ENCODE measurements at places on chromosomes 3 and 15.

- DNase-seq: no peak
Measured at GRCh38 chr15:74983725-74984231, 11.6 kb upstream of the SCAMP5 start.

- DNase-seq: no peak
Measured at GRCh38 chr15:68776477-68777270, 44.0 kb downstream of the ANP32A start.

GRCh38 chr15:57881361-57881760 is 174.8 kb downstream of the POLR2M start:
- no peak for DNase-seq

DNA sequence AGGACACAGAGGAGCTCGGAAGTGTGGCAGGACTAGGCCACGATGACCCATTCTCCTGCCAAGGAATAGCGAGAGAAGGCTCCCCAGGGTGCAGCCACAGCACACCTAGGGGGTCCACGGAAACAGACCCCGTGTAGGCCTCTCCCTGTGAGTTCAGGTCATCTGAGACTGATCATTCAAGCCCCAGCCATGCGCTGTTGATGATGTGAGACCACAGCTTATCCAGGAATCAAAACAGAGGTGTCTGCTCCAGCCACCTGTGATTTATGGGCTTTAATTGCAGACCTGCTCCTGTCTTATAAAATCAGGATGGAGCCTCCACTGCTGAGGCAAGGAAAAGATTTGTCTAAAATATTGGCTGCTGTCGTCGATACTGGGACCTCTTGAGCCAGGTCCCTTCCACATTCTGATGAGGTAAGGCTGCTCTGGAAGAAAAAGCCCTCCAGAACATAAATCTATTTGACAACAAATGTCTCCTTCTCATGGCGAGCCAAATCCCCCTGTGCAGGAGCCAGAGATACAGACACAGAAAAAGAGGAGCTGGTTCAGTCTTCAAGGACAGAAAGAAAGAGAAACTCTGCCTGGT is 186.7 kb downstream of the TJP1 start:
- DNase-seq: no peak

- DNase-seq: no peak
Measured at GRCh38 chr3:187594272-187594671, 75.9 kb downstream of the SST start.

DNA sequence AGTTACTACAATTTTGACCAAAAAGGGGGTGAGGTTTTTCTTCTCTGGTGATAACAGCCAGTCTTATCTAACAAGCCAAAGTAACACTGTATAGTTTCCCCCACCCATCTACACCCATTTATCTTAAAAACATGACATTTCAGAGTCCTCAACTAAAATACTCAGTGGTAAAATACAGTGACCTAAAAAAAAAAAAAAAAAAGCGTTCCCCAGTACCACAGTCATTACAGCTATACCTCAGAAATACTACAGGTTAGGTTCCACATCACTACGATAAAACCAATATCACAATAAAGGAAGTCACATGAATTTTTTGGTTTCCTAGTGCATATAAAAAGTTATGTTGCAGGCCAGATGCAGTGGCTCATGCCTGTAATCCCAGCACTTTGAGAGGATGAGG is 13.8 kb downstream of the DENND4A start:
- DNase-seq: no peak

GRCh38 chr15:98442379-98442833 is 205.9 kb upstream of the IGF1R start:
- peak; percentile 87 for DNase-seq

- DNase-seq: no peak
Measured at GRCh38 chr3:64316971-64317370, 91.7 kb upstream of the PRICKLE2 start.

- peak; percentile 57 for DNase-seq
Measured at GRCh38 chr3:196501316-196502044, 2.1 kb downstream of the RNF168 start.

DNA sequence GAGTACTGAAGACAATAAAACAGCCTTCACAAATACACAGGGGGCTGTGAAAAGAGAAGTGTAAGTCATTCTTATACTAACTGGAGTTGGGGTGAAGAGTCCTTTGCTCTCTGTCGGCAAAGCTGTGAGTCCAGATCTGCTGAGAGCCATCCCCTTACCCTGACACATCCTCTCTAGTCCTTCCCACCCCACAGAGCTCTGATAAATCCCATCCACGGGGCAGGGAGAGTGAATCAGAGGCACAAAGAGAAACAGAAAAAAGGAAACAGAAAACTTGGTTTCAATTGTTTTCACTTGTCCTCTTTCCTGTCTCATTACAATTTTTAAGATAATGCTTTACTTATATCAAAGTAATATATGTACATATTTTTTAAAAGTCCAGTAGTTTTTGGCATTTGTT is 18.2 kb upstream of the ZNF639 start:
- no peak for DNase-seq

DNA sequence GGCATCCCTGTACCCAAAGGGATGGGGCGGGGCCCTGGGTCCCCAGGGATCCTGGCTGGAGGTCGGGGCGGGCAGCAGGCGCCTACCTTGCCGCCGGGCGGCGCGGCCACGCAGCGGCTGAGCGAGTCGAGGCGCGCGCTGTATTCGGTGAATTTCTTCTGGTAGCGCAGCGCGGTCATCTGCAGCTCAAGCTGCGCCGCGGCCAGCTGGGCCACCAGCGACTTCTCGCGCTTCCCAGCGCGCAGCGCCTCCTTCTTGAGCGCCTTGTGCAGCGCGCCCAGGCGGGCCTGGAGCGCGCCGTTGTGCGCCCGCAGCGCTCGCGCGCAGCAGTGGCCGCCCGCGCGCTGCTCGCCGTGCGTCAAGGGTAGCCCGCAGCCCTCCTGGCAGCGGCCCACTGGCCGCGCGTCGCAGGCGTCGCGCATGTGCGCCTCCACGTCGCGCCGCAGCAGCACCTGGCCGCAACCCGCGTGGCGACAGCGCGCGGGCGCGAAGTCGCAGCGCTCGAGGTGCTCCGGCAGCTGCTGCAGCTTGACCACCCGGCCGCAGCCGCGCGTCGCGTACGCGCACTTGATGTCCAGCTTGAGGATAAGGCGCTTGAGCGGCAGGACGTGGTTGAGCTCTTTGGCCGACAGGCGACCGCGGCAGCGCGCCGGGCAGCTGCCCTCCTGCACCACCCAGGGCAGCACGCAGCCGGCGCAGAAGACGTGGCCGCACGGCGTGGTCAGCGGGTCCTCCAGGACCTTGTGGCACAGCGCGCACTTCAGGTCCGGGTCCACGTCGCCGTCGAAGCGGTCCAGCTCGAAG is 522 bp downstream of the PDZRN3 start:
- peak; percentile 81 for DNase-seq

- DNase-seq: no peak
Measured at GRCh38 chr3:143831208-143831607, 17.1 kb downstream of the SLC9A9 start.

- no peak for DNase-seq
Measured at GRCh38 chr15:66749841-66750575, 48.0 kb downstream of the SMAD6 start.

DNA sequence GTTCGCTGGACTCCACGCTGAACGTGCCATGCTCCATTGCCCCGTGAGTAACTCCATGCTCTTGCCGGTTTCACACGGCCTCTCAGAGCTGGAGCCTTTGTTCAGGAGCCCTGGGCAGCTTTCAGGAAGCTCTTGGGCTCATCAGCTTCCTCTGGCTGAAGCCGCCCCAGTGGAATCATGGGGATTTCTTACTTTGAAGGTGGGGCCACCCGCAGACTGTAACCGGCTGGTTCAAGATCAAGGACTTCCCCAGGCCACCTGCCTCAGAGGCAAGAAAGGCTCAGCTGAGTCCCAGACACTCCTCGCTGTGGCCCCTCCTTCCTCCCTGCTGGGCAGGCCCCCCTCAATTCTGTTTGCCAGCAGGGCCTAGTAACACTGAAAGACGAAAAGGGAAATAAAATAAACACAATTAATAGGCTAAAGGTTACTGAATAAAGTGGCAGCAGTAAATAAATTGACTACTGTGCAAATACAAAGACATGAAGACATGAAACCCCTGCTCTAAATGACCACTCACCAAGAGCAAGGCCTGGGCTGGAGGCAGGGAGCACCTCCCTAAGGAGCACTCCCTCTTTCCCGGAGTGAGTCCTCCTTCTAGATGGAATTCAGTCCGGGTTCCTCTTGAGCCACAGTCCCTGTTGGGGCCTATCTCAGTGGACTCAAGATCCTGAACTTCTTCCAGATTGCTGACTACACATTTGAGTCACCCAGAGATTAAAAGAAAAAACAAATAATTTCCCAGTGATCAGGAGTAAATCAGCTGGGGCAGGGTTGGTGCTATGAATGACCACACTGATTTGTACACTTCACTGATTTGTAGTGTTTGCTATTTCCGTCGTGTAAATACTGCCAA is 51.0 kb downstream of the ZDHHC19 start:
- DNase-seq: no peak

- DNase-seq: no peak
Measured at GRCh38 chr15:84766461-84767035, 18.2 kb downstream of the ZNF592 start.

GRCh38 chr15:91706322-91707032 is 147.0 kb upstream of the SLCO3A1 start:
- peak; percentile 50 for DNase-seq

GRCh38 chr3:167228135-167228534 is 152.0 kb downstream of the ZBBX start:
- DNase-seq: no peak

- DNase-seq: no peak
Measured at GRCh38 chr3:101259485-101260341, 60.7 kb downstream of the IMPG2 start.

- DNase-seq: no peak
Measured at GRCh38 chr15:56960116-56960515, 41.7 kb downstream of the TCF12 start.

- no peak for DNase-seq
Measured at GRCh38 chr3:177481329-177481728, 284.0 kb upstream of the TBL1XR1 start.

DNA sequence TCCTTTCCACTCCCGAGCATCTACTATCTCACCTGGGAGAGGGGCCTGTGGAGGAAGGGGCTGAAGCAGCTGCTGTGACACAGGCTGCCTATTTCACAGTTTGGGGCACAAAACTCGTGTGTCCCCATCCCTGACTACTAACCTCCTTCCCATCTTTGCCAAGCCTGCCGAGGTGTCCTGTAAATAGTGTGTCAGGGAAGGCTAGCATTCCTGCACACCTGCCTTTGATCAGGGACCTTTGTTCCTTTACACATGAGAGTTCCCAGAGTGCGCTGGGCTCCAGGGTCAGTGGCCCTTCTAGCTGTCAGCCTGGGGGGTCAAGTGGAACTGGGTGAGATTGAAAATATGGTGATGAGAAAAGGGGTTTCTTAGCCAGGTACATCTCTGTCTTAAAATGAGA is 13.0 kb upstream of the TF start:
- DNase-seq: no peak

GRCh38 chr3:113228498-113229286 is 17.3 kb downstream of the BOC start:
- DNase-seq: no peak

GRCh38 chr3:157573281-157573680 is 70.1 kb upstream of the VEPH1 start:
- no peak for DNase-seq

DNA sequence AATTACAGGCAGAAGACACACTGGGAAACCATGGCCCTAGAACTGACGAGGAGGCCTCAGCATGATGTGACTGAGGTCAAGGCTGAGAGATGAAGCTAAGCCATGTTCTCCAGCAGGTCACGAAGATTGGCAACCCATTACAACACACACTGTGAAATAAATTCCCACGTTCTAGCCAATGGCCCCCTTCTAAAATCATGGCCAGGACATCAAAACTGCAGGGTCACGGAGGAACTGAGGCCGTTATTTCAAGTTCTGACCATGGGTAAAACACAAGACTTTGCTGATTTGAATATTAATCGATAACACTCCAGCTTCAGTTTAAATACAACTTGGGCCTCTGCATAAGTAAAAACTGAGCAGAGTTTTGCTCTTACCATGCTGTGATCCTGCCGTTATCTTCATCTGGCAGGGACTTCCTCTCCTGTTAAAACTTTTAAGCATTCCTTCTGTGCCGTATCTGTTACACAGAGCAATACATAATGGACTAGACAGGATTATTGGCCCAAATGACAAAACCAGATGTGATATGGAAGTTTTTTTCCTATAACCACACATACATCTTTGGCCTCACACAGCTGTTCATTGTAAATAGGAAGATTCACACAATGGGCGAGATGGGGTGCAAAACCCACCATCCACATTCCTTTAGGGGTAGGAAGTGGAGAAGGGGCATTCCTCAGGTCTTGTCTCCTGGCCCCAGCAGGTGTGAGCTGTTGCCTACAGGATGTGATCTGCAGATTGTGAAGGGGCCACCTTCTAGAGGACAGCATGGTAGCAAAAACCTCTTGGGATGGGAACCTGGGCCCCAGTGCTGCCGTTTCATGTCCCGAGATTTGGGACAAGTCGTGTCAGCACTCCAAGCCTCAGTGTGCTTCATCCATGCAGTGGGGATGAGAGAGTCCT is 207.4 kb downstream of the OPA1 start:
- DNase-seq: no peak

- DNase-seq: peak; percentile 62
Measured at GRCh38 chr3:183151821-183152351, 10.6 kb downstream of the LAMP3 start.

DNA sequence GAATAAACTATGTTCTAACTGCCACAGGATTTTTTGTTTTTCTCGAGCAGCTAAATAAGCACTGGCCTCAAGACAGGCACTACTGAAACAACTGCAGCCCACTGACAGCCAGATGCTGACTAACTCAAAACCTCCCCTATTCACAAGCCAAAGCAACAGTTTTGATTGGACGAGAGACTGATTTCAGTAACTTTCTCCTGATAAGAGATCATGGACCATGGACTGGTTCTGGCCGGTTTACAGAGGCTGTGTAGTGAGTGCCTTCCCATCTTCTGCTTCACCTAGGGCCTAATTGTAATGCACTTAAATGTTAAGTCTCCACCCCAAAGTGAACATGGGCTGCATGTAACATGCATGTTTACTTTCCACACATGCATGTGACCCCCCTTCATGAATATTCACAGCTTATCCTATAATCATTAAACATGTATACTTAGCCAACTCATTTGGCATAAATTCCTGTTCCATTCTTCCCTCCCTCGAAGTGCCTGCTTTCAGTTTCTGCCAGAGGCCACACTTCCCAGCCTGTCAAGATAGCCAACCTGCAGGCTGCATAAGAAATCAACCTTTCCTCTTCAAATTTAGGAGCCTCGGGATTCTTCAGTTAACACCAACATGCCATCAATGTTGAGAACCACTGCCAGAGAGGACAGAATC is 108.2 kb downstream of the ULK4 start:
- peak; percentile 6 for DNase-seq

DNA sequence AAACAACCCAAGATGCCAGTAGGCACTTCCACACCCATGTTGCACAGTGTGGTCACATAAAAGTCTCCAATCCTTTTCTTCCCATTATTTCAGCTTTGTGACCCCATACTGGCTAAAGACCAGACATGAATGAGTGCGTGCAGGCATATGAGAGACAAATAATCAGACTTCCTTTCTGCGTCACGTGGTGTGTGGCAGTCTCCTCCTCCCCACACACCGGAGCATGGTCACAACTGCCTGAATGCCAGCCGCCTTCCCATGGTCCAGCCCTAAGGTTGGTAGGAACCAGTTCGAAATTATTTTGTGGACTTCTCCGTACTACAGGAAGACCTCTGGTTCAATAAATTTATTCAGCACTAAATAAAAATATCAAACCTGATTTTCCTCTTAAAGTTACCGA is 65.5 kb downstream of the VGLL4 start:
- DNase-seq: no peak

Measured in T47D (cell line).